ENCODE measurements at places on chromosomes 13 and 19. TPM values are rescaled to one million over a fixed set of nuclear protein-coding genes. Genes with fewer than 3 reads are reported as not detected.

ERCC5 gene
- 43.8 TPM for total RNA-seq

ZNF571 gene
- 5.4 TPM for total RNA-seq

PRODH2 gene
- not detected for total RNA-seq

C19orf81 gene
- total RNA-seq = not detected

OR7C1 gene
- total RNA-seq = not detected

DNA sequence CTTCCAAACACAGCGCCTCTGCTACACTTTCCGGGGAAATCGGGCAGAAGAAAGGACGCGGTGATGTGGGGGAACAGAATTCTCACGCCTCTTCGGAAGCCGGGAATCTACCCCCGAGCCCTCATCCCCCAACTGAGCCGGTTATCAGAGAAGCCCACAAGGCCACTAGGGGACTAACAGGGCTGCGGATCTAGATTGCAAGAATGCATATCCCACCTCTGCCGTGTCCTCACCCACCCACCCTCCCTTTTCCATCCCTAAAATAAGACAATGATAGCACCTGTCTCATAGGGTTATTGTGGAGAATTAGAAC is 1.1 kb downstream of the IGFLR1 start:
- DNase-seq = no peak

GRCh38 chr13:107512551-107512950 is 702.8 kb downstream of the LIG4 start:
- no peak for DNase-seq

DNA sequence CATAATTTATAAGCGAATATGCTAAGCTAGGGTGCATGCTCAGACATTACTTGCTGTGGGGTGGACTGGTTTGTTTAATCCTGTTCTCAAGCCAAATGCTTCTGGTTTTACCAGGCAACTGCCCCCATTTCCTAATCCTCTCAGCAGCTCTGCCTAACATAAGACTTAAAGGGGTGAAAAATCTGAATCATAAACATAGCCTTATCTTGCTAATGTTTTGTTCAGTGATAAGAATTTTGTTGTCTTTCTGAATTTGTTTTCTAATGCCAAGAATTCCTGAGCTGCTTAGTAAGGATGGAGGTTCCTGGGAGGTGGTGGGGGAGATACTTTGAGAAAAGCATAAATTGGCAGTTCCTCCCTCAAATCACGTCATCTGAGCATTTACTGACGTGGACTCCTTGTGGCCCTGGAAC is 42.7 kb downstream of the ING1 start:
- DNase-seq = no peak

DNA sequence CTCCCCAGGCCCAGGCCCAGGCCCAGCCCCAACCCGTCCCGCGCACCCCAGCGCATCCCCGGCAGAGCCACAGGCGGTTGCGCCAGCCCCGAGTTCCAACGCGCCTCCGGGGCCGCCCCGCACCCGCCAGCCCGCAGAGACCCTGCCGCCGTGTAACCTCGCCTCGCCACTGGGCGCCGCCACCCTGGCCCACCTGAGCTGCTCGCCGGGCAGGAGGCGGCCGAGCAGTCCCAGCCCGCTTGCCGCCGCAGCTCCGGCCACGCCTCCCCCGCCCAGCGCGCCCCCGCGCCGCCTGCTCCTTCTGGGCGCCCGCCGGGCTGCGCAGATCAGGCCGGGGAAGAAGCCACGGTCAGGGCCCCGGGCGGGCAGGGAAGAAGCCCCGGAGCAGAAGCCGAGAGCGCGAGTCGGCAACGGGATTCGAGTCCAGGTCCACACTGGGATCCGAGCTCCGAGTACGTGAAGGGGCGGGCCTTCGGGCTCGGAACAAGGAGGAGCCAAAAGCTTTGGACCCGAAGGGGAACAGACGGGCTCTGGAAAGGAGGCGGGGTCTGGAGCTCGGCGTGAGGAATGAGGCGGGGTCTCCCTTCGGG is at the start of gene MBOAT7:
Gene MBOAT7, minus strand, starts transcription at position 436 of the 590 bp plus-strand sequence. CDS start 1,072 bp downstream, outside the sequence.
- peak; percentile 92 for DNase-seq

DNA sequence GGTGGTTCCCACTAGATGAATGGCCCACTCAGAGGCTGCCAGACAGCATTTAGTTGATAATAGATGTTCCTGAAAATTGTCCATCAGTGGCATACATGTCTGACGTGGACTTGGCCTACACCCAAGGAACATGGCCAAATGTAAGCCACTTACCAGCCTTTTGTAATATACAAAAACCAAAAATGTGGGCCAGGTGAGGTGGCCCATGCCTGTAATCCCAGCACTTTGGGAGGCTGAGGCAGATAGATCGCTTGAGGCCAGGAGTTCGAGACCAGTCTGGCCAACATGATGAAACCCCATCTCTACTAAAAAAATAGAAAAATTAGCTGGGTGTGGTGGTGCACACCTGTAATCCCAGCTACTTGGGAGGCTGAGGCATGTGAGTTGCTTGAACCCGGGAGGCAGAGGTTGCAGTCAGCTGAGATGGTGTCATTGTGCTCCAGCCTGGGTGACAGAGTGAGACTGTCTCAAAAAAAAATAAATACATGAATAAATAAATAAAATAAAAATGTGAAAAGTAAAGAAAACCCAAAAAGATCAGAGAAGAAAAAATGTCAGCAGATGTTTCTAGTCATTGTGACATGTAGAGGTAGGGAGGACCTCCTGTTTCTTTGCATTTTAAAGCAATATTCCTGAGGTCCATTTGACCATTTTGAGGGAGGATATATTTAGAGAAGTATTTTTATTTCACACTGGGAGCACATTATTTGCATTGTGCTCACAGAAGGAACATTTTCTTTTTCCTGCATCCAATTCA is 7.1 kb upstream of the WTIP start:
- no peak for DNase-seq

GRCh38 chr13:63631006-63631405 is 2215.4 kb upstream of the PCDH20 start:
- no peak for DNase-seq

DNA sequence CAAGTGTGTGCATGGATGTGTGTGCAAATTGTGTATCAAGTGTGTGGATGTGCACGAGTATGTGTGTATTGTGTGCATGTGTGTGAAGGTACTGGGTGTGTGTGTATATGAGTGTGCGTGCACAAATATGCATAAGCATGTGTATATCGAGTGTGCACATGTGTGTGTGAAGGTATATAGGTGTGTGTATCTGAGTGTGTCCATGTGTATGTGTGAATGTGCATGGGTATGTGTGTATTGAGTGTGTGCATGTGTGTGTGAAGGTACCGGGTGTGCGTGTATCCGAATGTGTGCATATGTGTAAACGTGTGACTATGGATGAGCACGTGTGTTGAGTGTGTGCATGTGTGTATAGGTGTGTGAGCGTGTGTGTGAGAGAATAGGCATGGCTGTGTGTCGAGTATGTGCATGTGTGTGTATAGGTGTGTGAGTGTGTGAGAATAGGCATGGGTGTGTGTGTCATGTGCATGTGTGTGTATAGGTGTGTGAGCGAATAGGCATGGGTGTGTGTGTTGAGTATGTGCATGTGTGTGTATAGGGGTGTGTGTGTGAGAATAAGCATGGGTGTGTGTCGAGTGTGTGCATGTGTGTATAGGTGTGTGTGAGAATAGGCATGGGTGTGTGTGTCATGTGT is 12.8 kb downstream of the EVI5L start:
- no peak for DNase-seq

DNA sequence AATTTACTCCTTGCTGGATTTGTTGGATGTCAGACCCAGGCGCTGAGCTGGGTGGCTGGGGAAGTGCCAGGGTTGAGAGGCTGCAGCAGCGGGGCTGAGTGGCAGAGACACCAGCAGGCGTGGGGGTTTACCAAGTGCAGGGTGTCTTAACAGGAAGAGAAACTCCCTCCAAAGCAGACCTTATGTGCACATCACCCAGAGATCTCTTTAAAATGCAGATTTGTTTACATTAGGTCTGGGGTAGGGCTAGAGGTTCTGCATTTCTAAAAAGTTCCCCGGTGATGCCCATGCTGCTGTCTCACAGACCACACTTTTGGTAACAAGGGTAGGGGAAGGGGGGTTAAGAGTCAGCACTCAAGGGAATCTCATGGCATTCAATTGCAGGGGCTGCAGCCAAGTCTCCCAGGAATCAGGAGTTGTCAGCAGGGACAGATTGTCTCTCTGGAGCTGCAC is 80.7 kb upstream of the OLFM4 start:
- no peak for DNase-seq

GRCh38 chr13:28568286-28568685 is 73.4 kb upstream of the FLT1 start:
- no peak for DNase-seq

- DNase-seq = peak; percentile 59
These were observed 191.0 kb downstream of the KATNAL1 start for GRCh38 chr13:30116379-30116778.

DNA sequence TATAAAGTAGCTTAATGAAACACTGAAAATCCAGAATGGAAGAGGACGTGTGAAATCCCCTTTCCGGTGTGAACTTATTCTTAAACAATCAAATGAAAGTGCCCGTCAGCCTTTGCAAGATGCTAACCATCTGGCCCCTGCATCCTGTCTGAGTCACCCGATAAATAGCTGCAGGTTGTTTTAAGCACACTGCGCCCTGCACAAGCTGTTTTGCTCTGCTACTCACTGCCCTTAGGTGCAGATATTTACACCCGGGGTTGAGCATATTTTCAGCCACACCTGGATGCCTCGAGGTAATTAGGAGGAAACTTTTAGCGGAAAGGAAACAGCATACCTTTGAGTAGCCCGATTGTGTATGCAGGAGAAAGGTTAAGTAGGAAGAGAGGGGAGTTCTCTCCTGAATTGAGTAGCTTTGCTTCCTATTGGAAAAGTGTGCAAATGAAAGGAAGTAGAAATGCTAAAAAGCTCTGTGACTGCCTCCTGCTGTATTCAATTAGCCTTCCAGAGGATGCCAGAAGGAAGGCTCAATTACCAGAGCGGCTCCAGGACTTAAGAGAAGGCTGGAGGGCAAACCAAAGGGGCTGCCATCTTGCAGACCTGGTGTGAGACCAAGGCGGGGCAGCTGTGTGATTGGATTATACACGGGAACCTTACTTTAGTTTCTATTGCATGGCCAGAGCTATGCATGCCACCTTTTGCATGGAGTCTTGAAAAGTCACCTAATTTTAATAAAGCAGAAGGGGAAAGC is 42.5 kb downstream of the IRS2 start:
- DNase-seq = no peak

DNA sequence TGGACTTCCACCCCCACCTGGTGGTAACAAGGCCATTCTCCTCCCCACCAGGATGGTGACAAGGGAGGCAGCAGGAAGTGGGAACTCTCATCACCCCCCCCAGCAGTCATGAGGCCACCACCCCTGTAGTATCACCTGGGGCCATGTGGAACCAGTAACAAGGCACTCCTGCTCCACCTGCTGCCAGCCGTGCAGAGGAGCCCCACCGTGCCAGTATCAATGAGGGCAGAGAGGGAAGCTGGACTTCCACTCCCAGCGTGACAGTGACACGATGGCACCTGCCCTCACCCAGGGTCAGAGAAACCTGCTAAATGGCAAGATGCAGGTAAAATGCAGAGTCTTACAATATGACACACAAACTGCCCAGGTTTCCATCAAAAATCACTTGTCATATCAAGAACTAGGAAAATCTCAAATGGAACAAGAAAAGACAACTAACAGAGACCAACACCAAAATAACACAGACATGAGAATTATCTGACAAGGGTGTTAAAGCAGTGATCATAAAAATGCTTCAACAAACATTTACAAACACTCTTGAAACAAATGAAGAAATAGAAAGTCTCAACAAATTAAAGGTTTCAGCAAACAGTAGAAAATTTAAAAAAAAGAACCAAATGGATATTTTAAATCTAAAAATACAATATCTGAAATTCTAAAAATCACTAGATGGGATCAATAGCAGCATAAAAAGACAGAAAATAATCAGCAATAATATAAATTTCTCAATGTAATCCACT is 9.1 kb upstream of the SPACA7 start:
- DNase-seq = peak; percentile 49

DNA sequence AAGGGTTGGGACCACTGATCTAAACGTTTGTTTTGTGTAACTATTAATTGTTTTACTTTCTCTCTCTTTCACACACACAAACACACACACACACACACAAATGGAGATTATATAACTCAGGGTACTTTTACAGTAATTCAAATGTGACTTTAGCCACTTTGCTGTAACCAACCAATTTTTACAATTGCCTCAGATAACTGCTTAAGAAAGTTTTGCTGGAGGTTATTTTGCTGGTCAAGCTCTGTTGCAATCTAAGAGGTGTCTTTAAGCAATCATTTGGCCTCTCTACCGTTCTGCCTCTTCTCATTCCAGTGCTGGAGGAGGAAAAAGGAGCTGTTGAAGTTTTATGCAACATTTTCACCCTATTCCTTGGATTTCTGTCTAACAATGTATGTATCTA is 63.0 kb downstream of the TBC1D4 start:
- no peak for DNase-seq

DNA sequence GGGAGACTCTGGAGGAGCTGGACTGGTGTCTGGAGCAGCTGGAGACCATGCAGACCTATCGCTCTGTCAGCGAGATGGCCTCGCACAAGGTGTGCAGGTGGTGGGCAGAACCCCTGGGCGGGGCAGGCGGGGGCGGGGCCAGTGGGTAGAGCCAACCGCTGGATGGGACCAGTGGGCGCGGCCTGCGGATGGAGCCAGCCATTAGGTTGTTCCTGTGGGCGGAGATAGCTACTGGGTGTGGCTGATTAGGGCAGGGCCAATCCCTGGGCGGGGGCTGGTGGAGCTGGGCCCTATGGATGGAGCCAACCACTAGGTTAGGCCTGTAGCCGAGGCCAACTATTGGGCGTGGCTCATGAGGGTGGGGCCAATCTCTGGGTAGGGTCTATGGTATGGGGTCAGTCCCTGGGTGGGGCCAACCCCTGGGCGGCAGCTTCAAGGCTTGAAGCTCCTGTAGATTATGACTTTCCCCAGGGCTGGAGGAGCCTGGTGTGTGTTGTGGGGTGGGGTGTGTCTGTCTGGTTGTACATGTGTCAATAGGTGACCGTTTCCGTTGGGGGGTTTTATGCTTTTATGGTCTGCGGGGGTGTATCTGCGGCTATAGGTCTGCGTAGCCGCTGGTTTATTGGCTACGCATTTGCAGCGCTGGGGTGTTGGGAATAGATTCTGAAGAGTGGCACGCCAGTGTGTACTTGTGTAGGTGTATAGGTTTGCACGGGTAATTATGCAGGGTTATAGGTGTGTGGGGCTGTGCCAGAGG is 30.7 kb downstream of the PDE4A start:
- DNase-seq = no peak
